ENCODE measurements at places on chromosomes 4 and X.
A peak's percentile ranks its signal among the peaks of the same experiment; 100 is the strongest.

DNA sequence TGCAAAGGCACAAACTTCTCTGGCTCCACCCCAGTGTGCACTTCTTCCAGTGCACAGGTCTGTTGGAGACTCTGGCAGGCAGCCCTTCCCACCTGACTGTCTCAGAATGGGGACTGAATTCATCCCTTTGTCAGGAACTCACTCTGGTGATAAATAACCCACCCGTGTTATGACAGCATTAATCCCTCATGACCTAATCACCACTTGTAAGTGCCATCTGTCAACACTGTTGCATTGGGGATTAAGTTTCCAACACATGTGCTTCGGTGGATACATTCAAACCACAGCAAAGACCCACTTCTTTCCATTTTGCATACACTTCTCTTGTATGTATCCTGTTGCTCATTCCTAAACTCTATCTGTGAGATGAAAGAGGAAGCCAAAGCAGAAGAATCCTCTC is 1002.9 kb upstream of the IGFBP7 start:
- no peak for DNase-seq

GRCh38 chr4:137655302-137655701 is 123.0 kb upstream of the PCDH18 start:
- no peak for DNase-seq

DNA sequence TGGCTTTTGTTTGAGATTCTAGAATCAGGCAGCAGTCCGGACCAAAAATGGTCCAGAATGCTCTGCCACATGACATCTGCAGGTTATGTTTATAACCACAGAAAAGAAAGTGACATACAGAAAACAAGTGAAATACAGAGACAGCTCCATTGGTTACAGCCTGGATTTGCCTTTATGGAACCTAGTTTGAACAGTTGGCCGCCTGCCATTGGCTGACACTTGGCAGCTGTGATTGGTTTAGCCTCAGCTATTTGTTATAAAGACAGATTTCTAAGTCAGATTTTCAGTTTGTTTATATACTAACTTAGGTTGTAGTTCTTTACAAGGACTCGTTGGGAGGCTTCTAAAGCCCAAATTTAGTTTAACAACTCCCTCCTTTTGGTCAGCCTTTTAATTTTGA is 40.8 kb upstream of the IL9R start:
- DNase-seq, result no peak

- DNase-seq, result no peak
These were observed 12.6 kb downstream of the DGKQ start for GRCh38 chr4:960636-961350.

DNA sequence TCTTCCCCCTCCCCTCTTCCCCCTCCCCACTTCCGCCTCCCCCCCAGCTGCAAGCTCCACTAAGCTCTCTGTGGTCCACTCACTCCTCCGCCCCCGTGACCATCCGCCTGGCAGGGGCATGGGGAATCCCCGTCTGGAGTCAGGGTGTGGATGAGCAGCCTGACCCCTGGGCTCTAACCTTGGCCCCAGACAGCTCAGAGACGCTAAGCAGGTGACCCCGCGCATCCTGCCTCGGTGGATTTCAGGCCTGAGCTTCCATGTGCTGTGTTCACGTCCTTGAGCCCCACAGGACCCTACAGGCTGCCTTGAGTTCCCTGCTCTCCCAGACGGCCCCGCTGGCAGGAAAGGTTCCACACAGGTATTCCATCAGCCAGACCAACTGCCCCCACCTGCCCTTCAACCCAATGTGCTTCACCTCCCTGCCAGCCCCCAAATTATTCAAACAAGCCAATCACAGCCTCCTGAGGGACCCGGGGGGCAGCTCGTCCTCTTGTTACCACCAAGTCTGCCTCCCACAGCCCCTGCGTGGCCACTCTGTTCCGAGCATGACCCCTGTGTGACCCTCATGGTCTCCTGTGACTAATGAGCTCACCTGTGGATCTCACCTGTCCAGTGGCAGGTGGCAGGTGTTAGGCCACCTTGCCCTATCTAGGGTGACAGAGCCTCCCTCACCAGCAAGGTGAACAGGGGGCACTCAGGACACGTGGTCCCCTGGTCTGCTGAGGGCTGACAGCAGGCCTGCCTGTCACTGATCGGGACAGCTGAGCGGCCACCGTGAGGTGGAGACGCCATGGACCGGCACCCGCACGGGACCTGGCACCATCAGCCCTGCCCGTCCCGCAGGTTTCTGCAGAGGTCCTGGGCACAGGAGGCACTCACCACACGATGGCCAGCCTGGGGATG is 73.2 kb upstream of the MXD4 start:
- no peak for DNase-seq

DNA sequence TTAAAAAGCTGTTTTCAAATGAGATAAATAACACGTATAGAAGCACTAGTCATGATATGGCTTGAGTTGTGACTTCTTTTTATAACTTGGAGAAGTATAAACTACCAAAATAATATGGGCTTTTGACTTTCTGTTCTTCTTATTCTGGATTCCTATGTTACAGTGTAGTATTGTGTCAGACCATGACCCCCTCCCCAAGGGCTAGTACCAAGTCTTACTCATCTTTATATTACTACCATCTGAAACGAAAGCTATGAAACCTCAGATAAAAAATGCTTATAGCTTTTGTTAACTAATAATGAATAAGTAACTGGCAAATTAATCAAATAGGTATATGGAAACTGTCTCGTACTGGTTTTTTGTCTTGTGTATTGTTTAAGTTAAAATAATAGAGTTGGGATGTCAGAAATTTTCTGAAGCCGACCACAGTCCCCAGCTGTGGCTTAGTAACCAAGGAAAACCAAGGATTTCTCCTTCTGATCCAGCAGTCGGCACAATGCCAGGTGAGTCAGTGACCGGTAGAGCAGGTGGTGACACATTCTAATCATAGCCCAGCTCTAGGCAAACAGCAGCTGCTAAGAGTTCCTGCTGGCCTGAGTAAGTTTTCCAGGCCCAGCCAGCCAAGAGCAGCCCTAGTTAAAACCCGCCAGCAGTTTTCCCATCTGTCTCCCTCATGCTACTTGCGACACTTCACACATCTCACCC is 163.3 kb upstream of the PRDX4 start:
- peak; percentile 10 for DNase-seq

GRCh38 chr4:26257850-26258249 is 63.0 kb upstream of the RBPJ start:
- no peak for DNase-seq

All from AG08396 (cell line).